ENCODE measurements at places on chromosomes 4 and X.

DNA sequence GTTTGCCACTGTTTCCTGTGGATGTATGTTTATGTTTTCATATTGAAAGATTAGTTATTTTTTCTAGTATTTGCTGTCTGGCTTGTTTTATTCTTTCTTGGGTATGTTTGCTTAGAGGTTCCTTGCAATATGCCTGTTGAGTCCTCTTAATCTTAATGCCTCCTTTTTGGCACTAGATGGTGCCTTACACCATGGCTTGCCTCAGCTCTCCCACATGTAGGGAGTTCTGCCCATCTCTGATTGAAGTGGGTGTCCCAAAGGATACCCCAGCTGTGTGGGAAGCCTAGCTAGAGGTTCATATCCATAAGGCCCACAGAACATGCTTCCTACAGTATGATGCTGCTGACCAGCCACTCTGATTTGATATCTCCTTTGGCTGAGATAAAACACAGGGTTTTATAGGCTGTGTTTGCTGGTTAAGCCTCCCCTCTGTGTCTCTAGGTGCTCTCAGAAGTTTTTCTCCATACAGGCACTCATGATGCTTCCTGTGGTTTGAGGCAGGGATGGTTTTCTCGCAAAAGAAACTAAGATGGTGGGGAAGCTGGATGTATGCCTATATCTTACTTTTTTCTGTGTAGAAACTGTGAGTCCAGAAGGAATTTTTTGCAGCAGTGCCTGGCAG is 162.4 kb downstream of the ASB9 start:
- DNase-seq: no peak

DNA sequence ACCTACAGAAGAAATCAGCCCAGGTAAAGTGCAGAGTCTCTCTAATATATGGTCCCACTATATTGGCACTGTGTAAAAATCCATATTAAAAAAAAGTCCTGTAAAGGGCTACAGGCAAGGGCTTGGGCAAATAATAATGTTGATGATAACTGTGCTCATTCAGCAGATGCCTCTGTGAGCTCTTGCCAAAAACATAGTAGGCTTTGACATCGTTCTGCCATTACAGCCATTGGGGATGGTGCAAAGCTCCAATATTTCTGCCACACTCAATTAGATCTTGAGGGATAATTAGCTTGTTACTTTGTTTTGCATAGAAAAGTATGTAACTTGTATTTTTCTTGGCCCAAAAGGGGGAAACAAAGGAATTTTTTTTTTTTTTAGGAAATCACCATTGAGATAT is 645.5 kb upstream of the FAM241A start:
- no peak for DNase-seq

- DNase-seq: no peak
Measured at GRCh38 chrX:30821116-30821515, 67.9 kb downstream of the TAB3 start.

DNA sequence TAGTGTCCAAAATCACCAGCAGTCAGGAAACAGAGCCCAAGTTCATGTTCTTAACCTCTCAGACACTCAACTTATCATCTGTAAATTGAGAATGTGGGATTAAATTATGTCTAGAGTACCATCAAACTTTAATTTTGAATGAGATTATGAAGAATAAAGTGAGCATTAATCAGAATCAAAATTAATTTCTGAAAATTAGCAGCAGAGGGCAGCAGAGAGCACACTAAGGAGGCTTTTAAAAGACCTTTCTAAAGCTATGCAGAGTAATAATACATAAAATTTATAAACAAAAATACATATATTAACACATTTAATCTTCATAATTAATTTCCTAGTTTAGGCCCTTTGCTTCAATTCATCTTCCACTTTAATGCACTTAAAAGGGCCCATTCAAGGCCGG is 7.1 kb downstream of the TASL start:
- no peak for DNase-seq

GRCh38 chrX:39459952-39460351 is 637.8 kb downstream of the BCOR start:
- no peak for DNase-seq

DNA sequence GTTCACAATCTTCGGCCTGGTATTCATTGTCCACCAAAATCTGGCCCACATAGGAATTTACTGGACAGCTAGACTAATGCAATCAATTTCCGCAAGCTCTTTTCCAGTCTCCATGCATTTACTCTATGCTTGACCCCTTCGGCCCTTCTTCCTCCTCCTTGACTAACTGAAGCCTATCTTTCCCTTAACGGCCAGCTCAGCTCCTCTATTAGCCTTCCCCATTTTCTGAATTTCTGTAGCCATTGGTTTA is 1.2 kb upstream of the PHKA2 start:
- no peak for DNase-seq

GRCh38 chr4:1058198-1058996 is 47.0 kb downstream of the FGFRL1 start:
- no peak for DNase-seq

DNA sequence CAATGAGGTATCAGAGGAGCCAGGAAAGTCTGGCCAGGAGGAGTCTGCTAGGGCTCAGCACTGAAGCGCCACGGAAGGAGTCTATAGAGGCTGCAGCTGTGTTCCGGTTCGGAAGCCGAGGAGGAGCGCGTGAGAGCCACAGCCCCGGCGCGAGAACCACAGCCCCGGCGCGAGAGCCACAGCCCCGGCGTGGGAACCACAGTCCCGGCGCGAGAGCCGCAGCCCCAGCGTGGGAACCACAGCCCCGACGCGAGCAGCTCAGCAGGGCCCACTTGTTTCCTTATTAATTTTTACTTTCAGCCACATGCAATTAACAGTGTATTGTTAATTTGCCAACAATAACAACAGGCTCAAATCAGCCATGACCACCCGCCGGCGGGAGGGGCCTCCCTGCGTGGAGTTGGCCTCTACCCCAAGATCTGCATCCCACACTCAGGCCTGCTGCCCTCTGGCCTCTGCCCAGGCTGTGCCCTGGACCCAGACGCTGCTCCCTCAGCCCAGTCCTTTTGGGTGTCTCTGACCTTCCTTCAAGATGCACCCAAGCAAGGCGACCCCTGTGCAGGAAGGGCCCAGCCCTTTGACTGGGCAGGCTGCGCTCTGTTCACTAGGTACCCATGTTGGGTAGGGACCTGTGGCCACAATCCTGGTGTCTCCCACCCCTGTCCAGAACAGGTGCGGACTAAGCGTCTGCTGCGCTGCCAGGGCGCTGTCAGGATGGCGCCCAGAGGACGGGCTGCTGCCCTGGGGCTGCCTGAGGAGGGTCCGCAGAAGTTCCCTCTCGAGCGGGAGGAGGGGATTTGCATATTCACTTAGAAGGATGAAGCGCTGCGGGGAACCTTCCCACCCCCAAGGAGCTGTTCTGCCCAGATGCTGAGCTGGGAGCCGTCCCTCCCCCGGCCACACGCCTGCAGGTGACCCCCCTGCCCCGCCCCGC is 113.8 kb downstream of the ADRA2C start:
- no peak for DNase-seq

GRCh38 chr4:76476571-76476970 is 41.5 kb downstream of the SHROOM3 start:
- no peak for DNase-seq

DNA sequence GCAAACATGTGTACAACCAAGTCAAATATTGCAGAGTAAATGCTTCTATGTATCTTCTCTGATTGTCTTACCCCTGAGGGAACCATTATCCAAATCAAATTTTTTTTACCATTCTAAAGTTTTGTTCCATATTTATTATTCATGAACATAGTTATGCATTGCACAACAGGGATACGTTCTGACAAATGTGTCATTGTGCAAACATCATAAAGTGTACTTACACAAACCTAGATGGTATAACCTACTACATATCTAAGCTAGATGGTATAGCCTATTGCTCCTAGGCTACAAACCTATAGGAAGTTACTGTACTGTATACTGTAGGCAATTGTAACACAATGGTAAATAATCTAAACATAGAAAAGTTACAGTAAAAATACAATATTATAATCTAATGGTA is 23.4 kb downstream of the BEX3 start:
- DNase-seq: no peak

GRCh38 chr4:55871299-55871800 is 17.9 kb downstream of the EXOC1 start:
- DNase-seq: no peak

GRCh38 chrX:47200385-47201150 is 6.9 kb downstream of the UBA1 start:
- DNase-seq: no peak

DNA sequence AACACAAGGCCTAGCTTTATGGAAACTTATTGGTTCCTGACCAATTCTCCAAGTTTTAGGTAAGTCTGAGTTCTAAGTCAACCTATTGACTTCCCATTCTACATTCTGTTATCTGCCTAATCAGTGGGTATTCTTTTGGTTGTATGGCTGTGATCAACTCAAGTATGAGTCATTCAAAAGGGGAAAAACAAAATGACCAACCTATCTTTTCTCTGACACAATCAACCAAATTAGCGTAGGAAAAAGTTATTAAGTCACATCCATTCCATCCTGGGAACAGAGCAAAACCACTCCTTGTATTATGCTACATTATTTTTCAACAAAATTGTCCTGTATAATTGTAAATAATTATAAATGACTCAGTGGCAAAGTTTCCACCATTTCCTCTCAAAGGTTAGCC is 136.2 kb downstream of the SHROOM4 start:
- DNase-seq: no peak

- no peak for DNase-seq
Measured at GRCh38 chr4:114180481-114180880, 201.0 kb upstream of the ARSJ start.

GRCh38 chr4:96347582-96347981 is 507.7 kb downstream of the PDHA2 start:
- DNase-seq: no peak

DNA sequence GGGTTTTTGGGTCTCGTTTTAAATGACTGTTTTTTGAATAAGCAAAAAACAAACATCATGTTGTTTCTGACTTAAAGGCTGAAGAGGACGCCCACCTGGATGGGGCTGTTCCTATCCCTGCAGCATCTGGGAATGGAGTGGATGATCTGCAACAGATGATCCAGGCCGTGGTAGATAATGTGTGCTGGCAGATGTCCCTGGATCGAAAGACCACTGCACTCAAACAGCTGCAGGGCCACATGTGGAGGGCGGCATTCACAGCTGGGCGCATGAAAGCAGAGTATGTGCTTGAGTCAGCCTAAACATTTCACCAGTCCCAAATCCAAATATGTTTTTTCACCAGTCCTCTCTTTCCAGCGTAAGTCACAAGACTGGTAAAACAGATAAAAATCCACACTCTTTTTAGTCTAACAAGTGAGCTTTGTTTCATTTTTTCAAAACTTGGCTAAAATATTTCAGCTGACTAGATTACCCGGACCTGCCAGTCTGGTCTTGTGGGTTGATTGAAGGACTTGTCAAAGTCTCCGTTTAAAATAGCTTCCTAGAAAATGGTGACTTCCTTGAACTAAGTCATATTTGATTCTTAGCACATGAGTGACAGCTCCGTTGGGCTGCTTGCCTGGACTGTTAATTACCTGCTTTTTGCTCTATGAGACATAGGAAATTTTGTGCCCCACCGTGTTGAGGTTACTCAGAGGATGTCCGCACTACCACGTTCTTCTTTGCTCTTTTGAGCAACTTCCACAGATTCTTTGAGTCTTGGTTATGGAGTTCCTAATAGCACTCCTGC is 20.8 kb downstream of the ENOPH1 start:
- DNase-seq: no peak

GRCh38 chrX:123788744-123789143 is 55.9 kb upstream of the THOC2 start:
- no peak for DNase-seq

GRCh38 chrX:109826954-109827708 is 94.1 kb upstream of the ACSL4 start:
- DNase-seq: no peak

GRCh38 chr4:11623726-11624037 is 195.0 kb upstream of the HS3ST1 start:
- DNase-seq: no peak

- no peak for DNase-seq
Measured at GRCh38 chr4:143488687-143489086, 24.8 kb upstream of the SMARCA5 start.

- no peak for DNase-seq
Measured at GRCh38 chr4:85995361-85995760, 364.5 kb downstream of the MAPK10 start.

DNA sequence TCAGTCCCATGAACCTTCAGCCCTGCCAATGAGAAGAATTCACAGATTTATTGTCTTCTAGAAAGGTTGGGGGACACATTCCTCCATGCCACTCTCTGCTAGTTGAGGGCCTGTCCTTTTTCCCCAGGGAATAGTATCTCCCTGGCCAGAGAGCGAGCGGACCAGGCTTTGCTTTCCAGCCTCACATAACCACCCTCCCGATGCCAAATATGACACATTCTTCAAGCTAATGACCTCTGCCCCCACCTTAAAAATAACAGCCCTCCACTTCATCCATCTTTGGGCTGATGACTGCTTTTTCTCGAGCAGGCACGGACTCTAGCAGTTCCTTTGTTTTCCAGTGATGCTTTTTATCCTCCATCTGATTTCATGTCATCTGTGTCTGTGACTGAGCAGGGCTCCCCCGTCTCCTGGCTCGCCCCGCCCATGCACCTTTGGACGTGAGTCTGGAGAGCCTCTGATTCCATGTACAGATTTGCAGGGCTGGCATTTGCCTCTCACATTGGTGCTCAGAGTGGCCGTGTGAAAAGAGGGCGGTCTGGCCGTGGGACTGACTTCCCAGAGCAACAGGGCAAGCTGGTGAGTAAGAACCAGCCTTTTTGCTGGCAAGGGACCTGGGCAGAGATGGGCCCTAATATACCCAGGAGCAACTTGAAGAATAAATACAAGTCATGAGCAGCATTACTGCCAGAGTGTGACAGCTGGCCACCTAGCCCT is 279.8 kb downstream of the BCOR start:
- DNase-seq: no peak

GRCh38 chrX:37644381-37645305 is 40.9 kb upstream of the XK start:
- DNase-seq: no peak

GRCh38 chr4:111074523-111075114 is 451.7 kb upstream of the PITX2 start:
- DNase-seq: no peak

Data from cortex of kidney (tissue), 1 donor.